NCI-H460 (cell line): ENCODE measurements at places on chromosomes 6 and 20. TPM values are rescaled to one million over a fixed set of nuclear protein-coding genes. Genes with fewer than 3 reads are reported as not detected.

The EFCAB8 gene
- not detected in 2 replicates for total RNA-seq

The ADISSP gene
- total RNA-seq = 42.0 and 50.7 TPM in 2 replicates

The SPAG4 gene
- total RNA-seq = 21.2 and 30.7 TPM in 2 replicates

The GABRR2 gene
- total RNA-seq = not detected in 2 replicates

The LYRM4 gene
- total RNA-seq = 31.6 and 39.5 TPM in 2 replicates

The TSHZ2 gene
- total RNA-seq = not detected in 2 replicates

The GPR63 gene
- total RNA-seq = 3.6 and 3.9 TPM in 2 replicates

The HNF4A gene
- 0.12 TPM in 1 of 2 replicates, not detected in the other for total RNA-seq

The SNAP25 gene
- total RNA-seq = 0.40 and 0.42 TPM in 2 replicates

The SLC17A3 gene
- not detected in 2 replicates for total RNA-seq

The XKR7 gene
- total RNA-seq = not detected in 2 replicates

The CRISP2 gene
- total RNA-seq = 0.12 TPM in 1 of 2 replicates, not detected in the other

The TGM6 gene
- not detected in 2 replicates for total RNA-seq

The TGM3 gene
- total RNA-seq = 0.10 and 0.20 TPM in 2 replicates

The PAK5 gene
- not detected in 2 replicates for total RNA-seq

The ZNF292 gene
- total RNA-seq = 7.2 and 8.5 TPM in 2 replicates

The PPP1R3G gene
- 0.22 and 0.40 TPM in 2 replicates for total RNA-seq

The KCNK16 gene
- total RNA-seq = not detected in 2 replicates

The RAB32 gene
- 41.9 and 48.5 TPM in 2 replicates for total RNA-seq

The RAB44 gene
- not detected in 2 replicates for total RNA-seq

The TSPO2 gene
- total RNA-seq = not detected in 2 replicates

The SNAP91 gene
- 0.43 and 0.67 TPM in 2 replicates for total RNA-seq

The PTK6 gene
- total RNA-seq = 1.5 and 2.2 TPM in 2 replicates

The SGK1 gene
- total RNA-seq = 110 and 135 TPM in 2 replicates

The C4B gene
- 0.69 and 0.87 TPM in 2 replicates for total RNA-seq

The MYBL2 gene
- 25.7 and 26.1 TPM in 2 replicates for total RNA-seq

The UST gene
- 0.12 and 0.32 TPM in 2 replicates for total RNA-seq

The PKIB gene
- not detected in 2 replicates for total RNA-seq

The DST gene
- 184 and 219 TPM in 2 replicates for total RNA-seq

The IYD gene
- total RNA-seq = not detected in 2 replicates

The HLA-DQB2 gene
- total RNA-seq = not detected in 2 replicates

The TCF21 gene
- not detected in 2 replicates for total RNA-seq

The MYH7B gene
- 0.05 and 0.49 TPM in 2 replicates for total RNA-seq

The RNF217 gene
- 12.2 and 13.3 TPM in 2 replicates for total RNA-seq

The SLC24A3 gene
- total RNA-seq = 0.02 TPM in 1 of 2 replicates, not detected in the other

The HLA-DMB gene
- not detected in 2 replicates for total RNA-seq

The CDC25B gene
- total RNA-seq = 64.3 and 66.7 TPM in 2 replicates

The DSP gene
- 0.07 and 0.12 TPM in 2 replicates for total RNA-seq

The ZFP57 gene
- total RNA-seq = not detected in 2 replicates

The CGA gene
- total RNA-seq = 0.67 TPM in 1 of 2 replicates, not detected in the other

The FAM209B gene
- not detected in 2 replicates for total RNA-seq

The SLC32A1 gene
- total RNA-seq = not detected in 2 replicates

The GHRH gene
- total RNA-seq = not detected in 2 replicates

The HCRTR2 gene
- not detected in 2 replicates for total RNA-seq

The PLA2G7 gene
- 7.9 and 10.6 TPM in 2 replicates for total RNA-seq

The ARMC2 gene
- 1.6 and 3.1 TPM in 2 replicates for total RNA-seq
